ENCODE measurements at places on chromosomes 6 and 20.

- H3K4me3 ChIP-seq = no peak overlapping the region
- no peaks in the 10 kb centered on the region for H3K4me1 ChIP-seq
- peaks cover 4% of the 10 kb centered on the region for H3K36me3 ChIP-seq
- H3K27ac ChIP-seq = no peak overlapping the region
- no peak for DNase-seq
- no peaks in the 10 kb centered on the region for H3K27me3 ChIP-seq
Measured at GRCh38 chr6:21143645-21144044, 449.9 kb upstream of the SOX4 start.

DNA sequence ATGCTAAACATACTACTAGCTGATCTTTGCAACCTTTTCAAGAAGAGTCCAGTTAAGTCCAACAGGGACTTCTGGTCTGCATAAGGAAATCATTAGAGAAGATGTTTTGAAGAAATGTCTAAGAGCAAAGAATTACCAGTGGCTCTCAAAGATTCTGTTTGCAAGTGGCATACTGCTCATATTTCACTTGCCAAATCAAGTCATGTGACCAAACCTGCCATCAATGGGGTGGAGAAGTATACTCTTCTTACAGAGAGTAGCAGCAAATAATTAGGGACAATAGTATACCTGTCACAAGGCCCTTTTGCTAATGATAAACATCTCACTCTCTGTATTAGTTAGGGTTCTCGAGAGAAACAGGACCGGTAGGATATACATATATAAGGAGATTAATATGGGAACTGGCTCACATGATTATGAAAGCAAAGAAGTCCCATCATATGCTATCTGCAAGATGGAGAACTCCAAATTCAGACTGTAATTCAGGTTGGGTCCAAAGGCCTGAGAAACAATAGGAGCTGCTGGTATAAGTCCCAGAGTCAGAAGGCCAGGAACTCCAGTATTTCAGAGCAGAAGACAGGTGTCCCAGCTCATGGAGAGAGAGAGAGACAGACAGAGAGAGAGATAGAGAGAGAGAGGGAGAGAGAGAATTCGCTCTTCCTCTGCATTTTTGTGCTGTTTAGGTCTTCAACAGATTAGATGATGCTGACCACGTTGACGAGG lies 111.5 kb downstream of the LCA5 start:
- no peak overlapping the region for H3K27ac ChIP-seq
- no peaks in the 10 kb centered on the region for H3K27me3 ChIP-seq
- H3K36me3 ChIP-seq = no peaks in the 10 kb centered on the region
- DNase-seq = no peak
- H3K4me3 ChIP-seq = no peak overlapping the region

DNA sequence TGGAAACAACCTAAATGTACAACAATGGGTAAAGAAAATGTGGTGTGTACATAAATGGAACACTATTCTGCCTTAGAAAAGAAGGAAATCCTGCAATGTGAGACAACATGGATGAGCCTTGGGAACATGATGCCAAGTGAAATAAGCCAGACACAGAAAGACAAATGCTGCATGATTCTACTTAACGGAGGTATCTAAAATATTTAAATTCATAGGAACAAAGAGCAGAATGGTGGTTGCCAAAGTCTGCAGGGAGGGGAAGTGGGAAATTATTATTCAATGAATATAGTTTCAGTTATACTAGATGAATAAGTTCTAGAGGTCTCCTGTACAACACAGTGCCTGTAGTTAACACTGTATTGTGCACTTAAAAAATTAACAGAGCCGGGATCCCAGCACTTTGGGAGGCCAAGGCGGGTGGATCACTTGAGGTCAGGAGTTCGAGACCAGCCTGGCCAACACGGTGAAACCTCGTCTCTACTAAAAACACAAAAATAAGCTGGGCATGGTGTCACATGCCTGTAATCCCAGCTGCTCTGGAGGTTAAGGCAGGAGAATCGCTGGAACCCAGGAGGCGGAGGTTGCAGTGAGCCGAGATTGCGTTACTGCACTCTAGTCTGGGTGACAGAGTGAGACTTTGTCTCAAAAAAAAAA lies 71.4 kb upstream of the SNX9 start:
- peaks cover 9% of the 10 kb centered on the region for H3K4me1 ChIP-seq
- no peaks in the 10 kb centered on the region for H3K36me3 ChIP-seq
- peaks cover 42% of the 10 kb centered on the region for H3K27me3 ChIP-seq
- no peak overlapping the region for H3K27ac ChIP-seq
- no peak for DNase-seq

- no peak overlapping the region for H3K4me3 ChIP-seq
- peaks cover 33% of the 10 kb centered on the region for H3K4me1 ChIP-seq
- peaks cover 12% of the 10 kb centered on the region for H3K36me3 ChIP-seq
- DNase-seq = no peak
- H3K27me3 ChIP-seq = peaks cover 7% of the 10 kb centered on the region
Measured at GRCh38 chr6:6623553-6623952, 35.0 kb downstream of the LY86 start.

DNA sequence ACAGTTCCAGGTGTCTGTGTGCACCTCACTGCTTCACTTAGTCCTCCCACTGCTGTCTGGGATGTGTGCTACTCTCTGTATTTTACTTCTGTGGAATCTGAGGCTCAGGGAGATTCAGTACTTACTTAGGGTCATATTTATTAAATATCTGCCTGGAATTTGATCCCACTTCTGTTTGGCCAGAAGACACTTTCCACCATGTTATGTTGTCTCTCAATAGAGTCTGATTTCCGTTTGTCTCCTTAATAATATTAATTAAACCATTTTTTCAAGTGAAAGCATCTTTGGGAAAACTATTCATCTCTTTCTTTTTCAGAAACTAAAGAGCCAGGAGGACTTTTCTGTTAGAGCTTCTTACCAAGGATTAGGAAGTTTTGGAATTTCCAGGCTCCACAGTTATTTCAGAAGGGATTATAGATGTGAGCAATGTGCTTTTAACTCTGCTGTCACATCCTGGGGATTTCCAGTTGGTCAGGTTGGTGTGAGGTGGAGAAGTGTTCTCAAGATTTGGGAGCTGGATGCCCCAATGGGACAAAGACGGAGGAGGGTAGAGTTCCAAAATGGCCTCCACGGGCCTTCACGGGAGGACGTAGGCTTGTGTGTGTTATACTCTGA lies 156.8 kb upstream of the RALGAPA2 start:
- H3K27ac ChIP-seq = no peak overlapping the region
- no peaks in the 10 kb centered on the region for H3K36me3 ChIP-seq
- no peak for DNase-seq
- H3K4me1 ChIP-seq = no peaks in the 10 kb centered on the region

GRCh38 chr6:17473554-17473953 lies 80.2 kb downstream of the CAP2 start:
- DNase-seq = no peak
- H3K27me3 ChIP-seq = peaks cover 11% of the 10 kb centered on the region

GRCh38 chr20:51667002-51667408 lies 101.2 kb downstream of the ATP9A start:
- no peak overlapping the region for H3K4me3 ChIP-seq
- H3K4me1 ChIP-seq = peaks cover 8% of the 10 kb centered on the region
- DNase-seq = no peak
- H3K27me3 ChIP-seq = peaks cover 13% of the 10 kb centered on the region
- no peaks in the 10 kb centered on the region for H3K36me3 ChIP-seq

GRCh38 chr6:36997811-36998722 lies 7.4 kb upstream of the FGD2 start:
- H3K27me3 ChIP-seq = peaks cover 31% of the 10 kb centered on the region
- H3K4me3 ChIP-seq = no peak overlapping the region
- no peak overlapping the region for H3K27ac ChIP-seq
- H3K36me3 ChIP-seq = no peaks in the 10 kb centered on the region
- DNase-seq = no peak

DNA sequence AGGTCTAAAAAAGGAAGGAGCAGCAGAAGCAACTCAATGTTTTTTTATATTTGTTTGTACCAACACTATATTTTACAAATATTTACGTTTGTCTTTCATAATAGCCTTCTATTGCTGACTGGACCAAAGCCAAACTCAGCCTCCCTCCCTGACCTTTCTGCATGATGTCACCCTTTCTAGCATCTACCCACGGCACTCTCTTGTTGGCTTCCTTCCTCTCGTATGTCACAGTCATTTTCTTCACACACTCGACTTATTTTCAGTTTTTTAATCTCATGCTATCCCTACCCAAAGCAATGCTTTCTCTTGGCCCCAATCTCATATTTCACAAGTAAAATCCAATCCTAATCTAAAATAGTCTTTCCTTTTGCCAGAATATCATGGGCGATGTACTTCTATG lies 16.3 kb upstream of the FAM8A1 start:
- H3K36me3 ChIP-seq = no peaks in the 10 kb centered on the region
- peaks cover 9% of the 10 kb centered on the region for H3K27me3 ChIP-seq
- no peak overlapping the region for H3K27ac ChIP-seq
- DNase-seq = no peak

DNA sequence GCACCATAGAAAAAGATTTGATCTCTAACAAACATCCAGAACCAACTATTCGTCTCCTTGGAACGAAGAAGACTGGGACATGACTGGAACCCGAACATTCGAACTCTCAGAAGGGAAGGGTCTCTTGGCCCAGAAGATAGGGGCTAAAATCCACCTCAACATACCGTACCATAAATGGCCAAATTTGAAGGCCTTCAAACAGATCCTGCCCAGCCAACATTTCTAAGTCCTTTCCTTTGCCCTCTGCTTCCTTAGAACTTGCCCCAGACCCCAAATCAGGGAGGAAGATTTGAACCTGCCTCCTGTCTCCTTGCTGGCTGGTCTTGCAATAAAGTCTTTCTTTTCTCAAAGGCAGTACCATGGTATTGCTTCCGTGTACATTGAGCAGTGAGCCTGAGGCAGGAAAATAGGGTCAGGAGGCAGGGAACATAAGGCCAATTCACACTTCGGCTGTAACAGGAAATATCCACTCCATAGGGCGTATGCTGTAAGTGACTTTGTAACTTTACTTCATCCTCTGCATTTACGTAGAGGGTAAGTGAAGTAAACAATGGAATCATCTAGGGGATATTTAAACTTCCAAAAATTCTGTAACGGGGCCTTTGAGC lies 1.8 kb upstream of the PXDC1 start:
- H3K4me3 ChIP-seq = peak overlapping the region; percentile 66
- no peak for DNase-seq
- no peak overlapping the region for H3K27ac ChIP-seq
- peaks cover 3% of the 10 kb centered on the region for H3K4me1 ChIP-seq

GRCh38 chr6:36495086-36495485 lies 52.2 kb downstream of the STK38 start:
- no peaks in the 10 kb centered on the region for H3K27me3 ChIP-seq
- peaks cover 62% of the 10 kb centered on the region for H3K36me3 ChIP-seq
- peaks cover 11% of the 10 kb centered on the region for H3K4me1 ChIP-seq

DNA sequence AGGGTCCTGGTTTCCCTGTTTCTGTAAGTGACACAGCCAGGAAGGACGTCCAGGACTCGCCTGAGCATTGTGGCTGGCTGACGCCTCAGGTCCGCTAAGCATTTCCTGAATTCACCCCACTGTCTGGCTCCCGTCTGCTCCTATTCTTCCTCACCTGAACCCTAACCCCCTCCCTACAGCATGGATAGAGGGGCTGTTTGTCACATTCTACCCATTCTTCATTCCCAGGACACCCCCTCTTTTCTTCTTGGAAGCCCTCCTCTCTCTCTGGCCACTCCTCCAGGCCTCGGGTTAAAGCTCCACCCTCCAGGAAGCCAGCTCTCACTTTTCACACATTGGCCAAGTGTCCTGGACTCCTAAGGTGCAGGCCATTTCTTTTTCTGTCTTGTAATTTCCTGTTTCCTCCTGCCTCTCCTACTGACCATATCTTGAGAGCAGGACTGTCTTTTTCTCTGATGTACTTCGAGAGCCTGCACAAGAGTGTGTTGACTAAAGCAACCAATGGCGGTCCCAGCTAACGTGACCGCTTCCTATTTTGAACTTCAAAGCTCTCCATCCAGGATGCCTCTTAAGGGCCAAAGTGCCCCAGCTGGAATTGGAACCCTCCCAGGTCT lies 24.2 kb upstream of the MYMX start:
- H3K27me3 ChIP-seq = peaks cover 2% of the 10 kb centered on the region
- no peak overlapping the region for H3K27ac ChIP-seq
- peaks cover 6% of the 10 kb centered on the region for H3K4me1 ChIP-seq
- H3K36me3 ChIP-seq = no peaks in the 10 kb centered on the region

GRCh38 chr6:63448229-63448628 lies 124.1 kb upstream of the LOC128125822 start:
- no peak for DNase-seq
- H3K4me1 ChIP-seq = no peaks in the 10 kb centered on the region
- H3K4me3 ChIP-seq = no peak overlapping the region
- H3K27ac ChIP-seq = no peak overlapping the region
- peaks cover 5% of the 10 kb centered on the region for H3K27me3 ChIP-seq
- H3K36me3 ChIP-seq = no peaks in the 10 kb centered on the region

GRCh38 chr6:63799813-63800212 lies 164.2 kb downstream of the PHF3 start:
- no peaks in the 10 kb centered on the region for H3K36me3 ChIP-seq
- H3K27ac ChIP-seq = no peak overlapping the region
- no peak for DNase-seq
- no peak overlapping the region for H3K4me3 ChIP-seq
- no peaks in the 10 kb centered on the region for H3K4me1 ChIP-seq

- no peaks in the 10 kb centered on the region for H3K27me3 ChIP-seq
- H3K27ac ChIP-seq = no peak overlapping the region
- H3K4me3 ChIP-seq = no peak overlapping the region
- peak; percentile 58 for DNase-seq
- H3K36me3 ChIP-seq = no peaks in the 10 kb centered on the region
Measured at GRCh38 chr6:154410619-154411072, 54.0 kb upstream of the IPCEF1 start.

Data from T-helper 2 cell treated with Interferon-gamma antibody and Interleukin-4, amounts not matched to agents 5 μg/mL and 100 μg/mL, for 36 hours (primary cell).